ENCODE measurements at places on chromosomes 3 and 15.
A peak's percentile ranks its signal among the peaks of the same experiment; 100 is the strongest.

DNA sequence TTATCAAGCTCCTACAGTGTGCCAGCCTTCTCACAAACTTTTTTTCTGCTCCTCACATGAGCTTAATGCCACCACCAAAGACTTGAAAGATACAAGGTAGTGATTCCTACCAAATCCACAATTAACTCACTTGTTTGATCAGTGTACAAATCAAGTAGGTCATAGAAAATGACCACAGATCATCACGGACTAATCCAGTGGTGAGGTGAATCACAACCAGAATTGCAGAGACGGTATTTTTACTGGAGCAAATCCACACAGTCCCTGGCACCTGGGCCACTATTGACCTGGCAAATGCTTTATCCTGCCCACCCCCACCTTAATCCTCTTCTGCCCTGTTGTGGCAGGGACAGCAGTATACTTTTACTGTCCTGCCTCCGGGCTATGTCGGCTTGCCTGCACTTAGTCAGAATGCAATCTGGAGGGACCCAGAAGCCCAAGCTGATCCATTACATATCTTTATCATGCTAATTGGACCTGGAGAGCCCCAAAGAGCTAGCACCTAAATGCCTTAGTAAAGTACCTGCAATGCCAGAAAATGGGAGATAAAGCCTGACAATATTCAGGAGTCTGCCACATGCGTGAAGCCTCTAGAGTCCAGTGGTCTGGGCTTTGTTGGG is 83.9 kb upstream of the CDV3 start:
- H3K36me3 ChIP-seq, result peaks cover 3% of the 10 kb centered on the region
- no peak overlapping the region for H3K27ac ChIP-seq
- H3K4me1 ChIP-seq, result peaks cover 26% of the 10 kb centered on the region
- DNase-seq, result no peak
- H3K4me3 ChIP-seq, result no peak overlapping the region

DNA sequence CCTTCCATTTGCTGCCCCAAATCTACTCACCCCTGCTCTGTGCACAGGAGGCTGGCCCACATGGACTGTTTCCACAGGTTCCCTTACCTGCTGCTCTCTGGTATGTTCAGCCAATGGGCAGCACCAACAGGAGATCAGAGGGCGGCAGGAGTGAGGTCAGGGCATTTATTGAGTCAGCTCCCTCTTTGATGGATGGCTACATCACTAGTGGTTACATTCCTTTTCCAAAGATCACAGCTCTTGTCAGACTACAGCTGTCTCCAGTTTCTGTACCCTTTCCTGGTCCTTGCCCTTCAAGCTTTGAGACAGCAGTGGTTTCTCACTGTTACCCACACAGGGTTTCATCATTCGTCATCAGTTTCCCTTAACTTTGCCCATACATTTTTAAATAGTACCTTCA is 325.1 kb downstream of the SUCLG2 start:
- H3K4me3 ChIP-seq, result no peak overlapping the region
- no peak overlapping the region for H3K27ac ChIP-seq
- H3K4me1 ChIP-seq, result peaks cover 4% of the 10 kb centered on the region
- H3K36me3 ChIP-seq, result no peaks in the 10 kb centered on the region

- peaks cover 18% of the 10 kb centered on the region for H3K36me3 ChIP-seq
- H3K4me1 ChIP-seq, result no peaks in the 10 kb centered on the region
- DNase-seq, result no peak
- H3K4me3 ChIP-seq, result no peak overlapping the region
- peaks cover 5% of the 10 kb centered on the region for H3K27me3 ChIP-seq
- no peak overlapping the region for H3K27ac ChIP-seq
Observed at GRCh38 chr3:98482717-98483482, 14.6 kb upstream of the OR5K2 start.

GRCh38 chr15:92751528-92751927 is 96.0 kb upstream of the FAM174B start:
- no peaks in the 10 kb centered on the region for H3K36me3 ChIP-seq
- no peak for DNase-seq
- H3K4me3 ChIP-seq, result no peak overlapping the region
- H3K27ac ChIP-seq, result no peak overlapping the region
- no peaks in the 10 kb centered on the region for H3K4me1 ChIP-seq
- no peaks in the 10 kb centered on the region for H3K27me3 ChIP-seq

GRCh38 chr3:78792212-78792611 is 975.6 kb downstream of the ROBO1 start:
- H3K4me3 ChIP-seq, result no peak overlapping the region
- DNase-seq, result no peak
- H3K36me3 ChIP-seq, result no peaks in the 10 kb centered on the region
- no peak overlapping the region for H3K27ac ChIP-seq
- H3K27me3 ChIP-seq, result no peaks in the 10 kb centered on the region
- no peaks in the 10 kb centered on the region for H3K4me1 ChIP-seq

DNA sequence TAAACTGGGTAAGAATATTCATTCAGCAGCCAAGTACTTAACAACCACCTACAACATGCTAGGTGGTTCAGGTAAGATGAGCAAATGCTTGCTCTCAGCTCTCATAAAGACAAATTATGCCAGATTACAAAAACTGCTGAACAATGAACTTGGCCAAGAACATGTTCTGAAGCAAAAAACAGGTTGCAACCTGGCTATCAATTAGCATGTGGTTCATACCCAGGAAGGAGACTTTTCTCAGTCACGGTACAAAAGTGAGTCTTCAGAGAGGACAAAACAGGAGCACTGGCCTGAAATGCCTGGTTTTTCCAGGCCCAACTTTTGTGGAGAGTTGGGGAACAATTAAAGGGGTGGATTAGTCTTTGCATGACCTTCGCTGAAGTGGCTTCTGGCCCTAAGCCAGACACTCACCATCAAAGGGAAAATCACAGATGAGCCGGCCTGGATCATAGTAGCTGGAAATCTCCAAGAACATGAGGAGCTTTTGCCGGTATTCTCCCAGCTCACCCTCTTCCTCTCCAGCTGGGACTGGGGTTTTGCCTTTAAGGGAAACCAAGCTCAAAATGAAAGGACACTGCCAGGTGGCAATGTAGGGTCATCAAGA is 7.6 kb upstream of the PLA2G4F start:
- no peak overlapping the region for H3K27ac ChIP-seq
- no peak for DNase-seq
- H3K36me3 ChIP-seq, result peaks cover 66% of the 10 kb centered on the region
- no peaks in the 10 kb centered on the region for H3K27me3 ChIP-seq
- H3K4me3 ChIP-seq, result no peak overlapping the region
- H3K4me1 ChIP-seq, result no peaks in the 10 kb centered on the region

GRCh38 chr15:58924327-58924726 is 9.2 kb downstream of the SLTM start:
- DNase-seq, result no peak
- H3K36me3 ChIP-seq, result peaks cover 13% of the 10 kb centered on the region
- H3K4me3 ChIP-seq, result no peak overlapping the region
- H3K27me3 ChIP-seq, result no peaks in the 10 kb centered on the region
- no peaks in the 10 kb centered on the region for H3K4me1 ChIP-seq
- no peak overlapping the region for H3K27ac ChIP-seq

DNA sequence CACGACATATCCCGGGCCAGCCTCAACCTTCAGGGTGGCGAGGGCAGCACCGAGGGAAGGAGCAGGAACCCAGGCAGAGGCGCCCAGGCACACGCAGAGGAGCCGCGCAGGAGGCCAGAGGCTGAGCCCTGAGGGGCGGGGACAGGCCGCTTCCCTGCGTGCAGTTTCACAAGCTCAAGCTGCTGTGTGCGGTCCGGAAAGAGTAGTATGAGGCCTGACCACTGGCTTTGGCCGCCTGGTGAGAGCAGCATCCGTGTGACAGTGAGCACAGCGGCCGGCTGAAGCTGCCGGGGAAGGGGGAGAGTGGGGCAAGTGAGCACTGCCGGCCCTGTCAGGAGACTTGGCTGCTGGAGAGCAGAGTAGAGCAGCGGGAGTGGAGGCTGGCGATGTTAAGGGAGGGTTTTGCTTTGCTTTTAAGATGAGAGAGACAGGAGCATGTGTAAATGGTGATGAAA is 8.7 kb downstream of the ZDHHC19 start:
- peak overlapping the region; percentile 15 for H3K4me3 ChIP-seq
- no peak overlapping the region for H3K27ac ChIP-seq
- no peak for DNase-seq
- no peaks in the 10 kb centered on the region for H3K36me3 ChIP-seq
- H3K27me3 ChIP-seq, result no peaks in the 10 kb centered on the region
- peaks cover 34% of the 10 kb centered on the region for H3K4me1 ChIP-seq

DNA sequence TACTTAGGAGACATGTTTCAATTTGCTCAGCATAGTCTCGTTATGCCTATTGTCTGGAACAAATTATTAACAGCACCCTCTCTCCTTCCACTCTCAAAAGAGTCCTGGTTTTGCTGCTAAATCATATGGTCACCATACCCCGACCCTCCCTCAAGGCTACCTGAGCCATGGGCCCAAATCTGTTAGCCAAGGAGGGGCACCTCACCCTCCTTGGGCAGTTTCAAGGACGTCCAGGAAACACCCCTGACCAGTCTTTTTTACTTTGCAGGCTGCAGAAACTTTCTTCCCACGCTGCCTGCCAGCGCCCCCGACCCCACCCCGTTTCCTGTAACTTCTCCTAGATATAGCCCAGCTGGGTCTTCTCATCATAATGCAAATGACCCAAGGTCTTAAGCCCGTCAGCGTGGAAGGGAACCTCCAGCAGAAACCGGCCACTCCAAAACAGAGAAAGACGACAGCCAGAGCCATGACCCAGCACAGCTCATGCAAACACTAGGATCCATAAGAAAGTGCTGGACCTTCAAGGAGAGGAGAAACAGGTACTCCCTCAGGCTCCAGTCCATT is 62.3 kb downstream of the ADCY5 start:
- no peaks in the 10 kb centered on the region for H3K4me1 ChIP-seq
- no peak for DNase-seq
- H3K27me3 ChIP-seq, result peaks cover 18% of the 10 kb centered on the region
- no peak overlapping the region for H3K4me3 ChIP-seq
- H3K36me3 ChIP-seq, result no peaks in the 10 kb centered on the region
- no peak overlapping the region for H3K27ac ChIP-seq

DNA sequence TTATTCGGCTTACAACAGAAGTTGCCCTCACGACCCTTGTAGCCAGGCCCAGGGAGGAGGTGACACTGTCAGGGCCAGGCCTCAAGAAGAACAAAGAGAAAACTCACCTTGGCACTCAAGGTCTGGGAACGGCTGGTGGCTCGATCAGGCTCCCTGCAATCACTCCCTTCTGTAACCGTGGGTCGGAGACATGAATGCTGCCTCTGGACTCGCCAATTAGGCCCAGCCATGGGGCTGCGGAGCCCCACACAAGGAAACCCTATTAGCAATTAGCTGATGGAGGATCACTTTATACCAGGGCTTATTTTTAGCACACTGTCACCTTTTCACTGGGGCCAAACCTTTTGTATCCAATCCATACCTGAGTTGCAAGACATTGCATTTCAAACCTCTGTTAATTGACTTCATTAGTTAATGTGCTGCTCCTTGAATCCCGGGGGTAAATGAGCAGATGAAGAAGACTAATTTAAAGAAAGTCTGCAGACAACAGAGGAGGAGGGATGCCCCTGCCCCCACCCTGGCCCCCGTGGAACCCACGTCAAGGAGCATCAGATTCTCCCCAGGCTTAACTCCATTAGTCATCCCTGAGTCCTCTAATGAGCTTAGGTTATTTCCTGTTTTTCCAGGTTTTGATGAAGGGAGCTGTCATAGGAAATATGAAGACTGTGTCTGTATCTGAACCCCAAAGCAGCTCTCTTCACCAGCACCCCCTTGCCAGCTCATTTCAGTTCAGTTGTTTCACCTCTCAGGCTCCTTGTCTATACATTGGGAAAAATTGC is 255.3 kb downstream of the RORA start:
- H3K27ac ChIP-seq, result no peak overlapping the region
- H3K36me3 ChIP-seq, result no peaks in the 10 kb centered on the region
- no peaks in the 10 kb centered on the region for H3K4me1 ChIP-seq
- H3K4me3 ChIP-seq, result no peak overlapping the region

GRCh38 chr15:75961331-75961730 is 50.9 kb downstream of the NRG4 start:
- H3K27ac ChIP-seq, result no peak overlapping the region
- H3K36me3 ChIP-seq, result peaks cover 4% of the 10 kb centered on the region
- H3K4me3 ChIP-seq, result no peak overlapping the region
- peaks cover 12% of the 10 kb centered on the region for H3K27me3 ChIP-seq
- DNase-seq, result no peak

GRCh38 chr3:177889652-177890358 is 646.4 kb upstream of the KCNMB2 start:
- no peaks in the 10 kb centered on the region for H3K27me3 ChIP-seq
- peak overlapping the region; percentile 2 for H3K27ac ChIP-seq
- peaks cover 26% of the 10 kb centered on the region for H3K4me1 ChIP-seq
- H3K4me3 ChIP-seq, result no peak overlapping the region
- H3K36me3 ChIP-seq, result no peaks in the 10 kb centered on the region

DNA sequence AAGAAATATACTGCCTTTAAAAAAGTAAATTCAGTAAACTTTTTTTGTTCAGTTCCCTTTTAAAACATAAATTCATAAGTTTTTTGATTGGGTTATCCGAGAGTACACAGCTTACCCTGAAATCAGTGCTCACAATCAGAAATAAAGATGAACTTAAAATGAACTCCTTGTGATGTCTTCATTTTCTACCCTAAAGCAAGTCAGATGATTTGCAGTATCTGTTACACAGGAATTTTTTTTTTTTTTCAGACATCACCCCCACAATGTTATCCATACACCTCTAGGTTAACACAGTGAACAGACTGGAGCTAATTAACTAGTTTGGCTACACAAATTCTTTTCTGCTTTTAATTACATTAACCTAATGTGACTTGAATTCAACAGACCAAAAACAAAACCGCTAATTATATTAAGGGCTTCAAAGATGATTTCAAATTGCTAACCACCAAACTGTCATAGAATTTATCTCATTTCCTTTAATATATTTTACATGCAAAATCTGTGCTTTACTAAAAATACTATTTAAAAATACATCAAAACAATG is 1042.0 kb downstream of the ROBO1 start:
- H3K27me3 ChIP-seq, result no peaks in the 10 kb centered on the region
- H3K36me3 ChIP-seq, result no peaks in the 10 kb centered on the region
- no peak for DNase-seq
- no peak overlapping the region for H3K4me3 ChIP-seq
- H3K27ac ChIP-seq, result no peak overlapping the region

DNA sequence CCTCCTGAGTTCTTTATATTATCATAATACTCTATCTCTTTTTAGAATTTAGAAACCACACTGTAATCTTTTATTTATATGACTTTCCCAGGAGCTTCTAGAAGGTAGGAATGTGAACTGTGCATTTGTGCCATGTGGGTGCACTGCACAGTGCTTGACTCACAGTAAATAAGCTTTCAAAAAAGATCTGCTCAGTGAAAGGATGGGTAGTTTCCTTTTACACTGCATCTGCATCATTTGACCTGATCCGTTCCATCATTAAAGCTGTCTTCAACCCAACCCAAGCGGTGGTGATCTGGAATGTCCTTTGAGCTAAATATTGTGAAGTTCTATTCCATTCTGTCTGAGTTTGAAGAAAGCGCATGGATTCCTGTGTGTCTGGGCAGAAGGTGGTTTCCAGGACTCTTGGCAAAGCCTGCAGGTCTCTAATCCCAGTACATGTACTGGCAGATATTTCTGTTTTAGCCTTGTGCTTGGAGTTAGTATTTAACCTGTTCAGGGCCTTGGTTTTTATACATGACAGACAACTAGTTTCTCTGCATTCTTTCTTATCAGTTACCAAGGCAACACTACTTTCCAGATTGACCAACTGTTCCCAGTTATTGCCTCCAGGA is 96.7 kb downstream of the DHX30 start:
- H3K27me3 ChIP-seq, result no peaks in the 10 kb centered on the region
- no peaks in the 10 kb centered on the region for H3K4me1 ChIP-seq
- no peak overlapping the region for H3K4me3 ChIP-seq
- DNase-seq, result no peak
- no peak overlapping the region for H3K27ac ChIP-seq

- H3K27me3 ChIP-seq, result no peaks in the 10 kb centered on the region
- H3K36me3 ChIP-seq, result no peaks in the 10 kb centered on the region
- no peak overlapping the region for H3K27ac ChIP-seq
- H3K4me3 ChIP-seq, result no peak overlapping the region
- DNase-seq, result no peak
Observed at GRCh38 chr3:27641888-27642601, 80.1 kb downstream of the EOMES start.
